ENCODE measurements at places on chromosomes 4 and X. TPM values are rescaled to one million over a fixed set of nuclear protein-coding genes. Genes with fewer than 3 reads are reported as not detected.

GRCh38 chrX:43002526-43003203 lies 224.7 kb upstream of the PPP1R2C start:
- no peak for DNase-seq

GRCh38 chrX:13747836-13748235 lies 13.3 kb downstream of the OFD1 start:
- DNase-seq, result no peak

DNA sequence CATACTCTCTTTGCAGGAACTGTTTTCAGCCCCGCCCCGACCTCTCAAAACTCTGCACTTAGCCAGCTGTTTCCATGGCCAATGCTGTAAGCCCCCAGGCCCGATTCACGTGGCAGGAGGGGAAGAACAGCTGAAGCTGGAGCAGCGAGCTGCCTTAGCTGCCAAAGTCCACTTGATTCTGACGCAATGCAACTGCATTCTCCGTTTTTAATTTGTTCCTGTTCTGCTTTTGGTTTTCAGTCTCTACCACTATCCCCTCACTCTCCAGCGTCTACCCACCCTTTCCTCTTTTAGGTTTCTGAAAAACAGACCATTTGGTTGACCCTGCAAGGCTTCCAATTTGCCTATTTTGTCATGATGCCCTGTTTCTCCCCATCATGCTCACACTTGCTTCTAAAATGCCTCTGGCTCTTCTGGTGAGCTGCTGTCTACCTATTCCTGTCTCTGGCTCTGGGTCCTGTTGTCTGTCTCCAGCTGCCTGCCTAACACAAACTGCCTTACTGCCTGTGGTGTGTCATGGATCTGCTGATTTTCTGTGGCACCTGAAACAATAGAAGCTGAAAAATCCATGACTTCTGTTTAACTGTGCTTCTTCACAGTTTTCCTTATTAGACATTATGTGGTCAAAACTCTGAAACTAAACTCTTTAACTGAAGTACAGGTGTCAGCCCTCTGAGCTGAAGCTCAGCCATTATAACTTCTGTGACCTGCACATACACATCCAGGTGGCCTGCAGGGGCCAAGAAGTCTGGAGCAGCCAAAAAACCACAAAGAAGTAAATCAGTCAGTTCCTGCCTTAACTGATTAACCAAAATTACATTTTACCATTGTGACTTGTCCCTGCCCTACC lies 160.5 kb upstream of the AGTR2 start:
- DNase-seq, result no peak

- no peak for DNase-seq
Observed at GRCh38 chr4:137124278-137124932, 407.9 kb downstream of the PCDH18 start.

DRP2 gene
- 0.23 TPM for total RNA-seq

XAGE1A gene
- total RNA-seq, result not detected

- no peak for DNase-seq
Observed at GRCh38 chr4:156609421-156609820, 362.2 kb downstream of the PDGFC start.

Measured in chondrocyte (in vitro differentiated cells).